Pancreas (tissue), 10 donors: ENCODE measurements at places on chromosomes 11 and 22. TPM values are rescaled to one million over a fixed set of nuclear protein-coding genes. Genes with fewer than 3 reads are reported as not detected.
A peak's percentile ranks its signal among the peaks of the same experiment; 100 is the strongest.

DNA sequence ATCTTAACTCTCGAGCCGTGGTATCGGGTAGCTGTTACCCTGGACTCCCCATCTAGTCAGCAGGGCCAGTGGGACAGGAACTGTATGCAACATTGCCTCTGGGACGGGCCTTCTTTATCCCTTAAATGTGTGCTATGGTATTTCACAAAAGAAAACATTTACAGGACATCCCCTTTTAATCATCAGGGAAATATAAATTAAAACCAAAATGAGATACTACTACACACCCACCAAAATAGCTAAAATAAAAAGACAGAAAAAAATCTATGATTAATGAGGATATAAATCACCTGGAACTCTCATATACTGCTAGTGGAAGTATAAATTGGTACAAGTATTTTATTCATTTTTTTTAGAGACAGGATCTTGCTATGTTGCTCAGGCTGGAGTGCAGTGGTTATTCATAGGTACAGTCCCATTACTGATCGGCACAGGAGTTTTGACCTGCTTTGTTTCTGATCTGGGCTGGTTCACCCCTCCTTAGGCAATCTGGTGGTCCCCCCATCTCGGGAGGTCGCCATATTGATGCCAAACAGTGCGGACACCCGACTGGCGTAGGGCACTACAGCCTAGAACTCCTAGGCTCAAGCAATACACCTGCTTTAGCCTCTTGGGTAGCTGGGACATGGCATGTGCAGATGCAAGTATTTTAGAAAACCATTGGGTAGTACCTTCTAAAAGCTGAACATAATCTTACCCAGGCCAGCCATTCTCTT, 9.3 kb downstream of the RSPH14 start:
- no peak for DNase-seq

DNA sequence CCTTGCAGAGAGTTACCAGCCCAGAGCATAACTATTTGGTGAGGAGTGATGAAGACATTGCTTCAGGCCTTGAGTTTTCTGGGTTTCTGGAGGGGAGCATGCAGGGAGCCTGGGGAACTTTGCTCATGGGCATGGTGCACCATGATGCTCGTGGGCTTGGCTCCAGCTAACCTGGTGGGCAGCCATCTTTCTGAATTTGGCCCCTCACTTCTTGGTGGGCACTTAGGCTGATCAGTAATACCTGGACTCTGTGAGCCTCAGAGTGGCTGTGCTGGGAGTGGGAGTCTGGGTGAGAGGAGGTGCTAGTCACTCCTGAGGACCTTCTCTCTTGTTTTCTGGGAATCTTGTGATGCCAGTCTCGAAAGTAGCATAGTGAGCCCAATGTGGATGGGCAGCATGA, 30.6 kb downstream of the AMPD3 start:
- DNase-seq, result no peak

- DNase-seq, result no peak
Observed at GRCh38 chr11:122267602-122268001, 151.6 kb upstream of the BLID start.

GRCh38 chr11:65546217-65546958, 11.8 kb downstream of the LTBP3 start:
- DNase-seq, result peak; percentile 93

DNA sequence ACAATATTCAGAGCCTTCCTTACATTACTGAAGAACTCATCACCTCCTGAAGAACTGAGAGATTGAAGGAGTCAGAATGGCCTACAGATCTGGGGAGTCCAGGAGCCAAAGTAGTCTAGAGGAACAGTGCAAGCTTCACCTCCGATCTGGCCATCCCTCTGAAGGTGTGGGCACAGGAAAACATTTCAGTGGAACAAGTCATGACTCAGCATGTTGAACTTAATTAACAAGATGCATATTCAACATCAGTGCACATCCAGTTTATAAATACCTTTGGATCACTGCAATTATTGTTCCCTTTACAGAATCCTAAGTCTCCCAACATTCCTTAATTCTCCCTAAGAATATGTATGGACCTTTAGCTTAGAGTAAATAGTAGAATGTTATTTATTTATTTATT, 25.5 kb downstream of the PAAF1 start:
- no peak for DNase-seq

GRCh38 chr11:121755906-121756305, 303.1 kb upstream of the SORL1-AS1 start:
- DNase-seq, result no peak

DNA sequence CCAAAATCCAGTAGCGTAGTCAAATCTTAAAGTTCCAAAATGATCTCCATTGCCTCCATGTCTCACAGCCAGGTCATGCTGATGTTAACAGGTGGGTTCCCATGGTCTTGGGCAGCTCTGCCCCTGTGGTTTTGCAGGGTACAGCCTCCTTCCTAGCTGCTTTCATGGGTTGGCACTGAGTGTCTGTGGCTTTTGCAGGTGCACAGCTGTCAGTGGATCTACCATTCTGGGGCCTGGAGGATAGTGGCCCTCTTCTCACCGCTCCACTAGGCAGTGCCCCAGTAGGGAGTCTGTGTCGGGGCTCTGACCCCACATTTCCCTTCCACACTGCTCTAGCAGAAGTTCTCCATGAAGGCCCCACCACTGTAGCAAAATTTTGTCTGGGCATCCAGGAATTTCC, 132.8 kb downstream of the KCNC1 start:
- DNase-seq, result no peak

GRCh38 chr11:69920345-69921127, 101.3 kb upstream of the FGF3 start:
- peak; percentile 12 for DNase-seq

DNA sequence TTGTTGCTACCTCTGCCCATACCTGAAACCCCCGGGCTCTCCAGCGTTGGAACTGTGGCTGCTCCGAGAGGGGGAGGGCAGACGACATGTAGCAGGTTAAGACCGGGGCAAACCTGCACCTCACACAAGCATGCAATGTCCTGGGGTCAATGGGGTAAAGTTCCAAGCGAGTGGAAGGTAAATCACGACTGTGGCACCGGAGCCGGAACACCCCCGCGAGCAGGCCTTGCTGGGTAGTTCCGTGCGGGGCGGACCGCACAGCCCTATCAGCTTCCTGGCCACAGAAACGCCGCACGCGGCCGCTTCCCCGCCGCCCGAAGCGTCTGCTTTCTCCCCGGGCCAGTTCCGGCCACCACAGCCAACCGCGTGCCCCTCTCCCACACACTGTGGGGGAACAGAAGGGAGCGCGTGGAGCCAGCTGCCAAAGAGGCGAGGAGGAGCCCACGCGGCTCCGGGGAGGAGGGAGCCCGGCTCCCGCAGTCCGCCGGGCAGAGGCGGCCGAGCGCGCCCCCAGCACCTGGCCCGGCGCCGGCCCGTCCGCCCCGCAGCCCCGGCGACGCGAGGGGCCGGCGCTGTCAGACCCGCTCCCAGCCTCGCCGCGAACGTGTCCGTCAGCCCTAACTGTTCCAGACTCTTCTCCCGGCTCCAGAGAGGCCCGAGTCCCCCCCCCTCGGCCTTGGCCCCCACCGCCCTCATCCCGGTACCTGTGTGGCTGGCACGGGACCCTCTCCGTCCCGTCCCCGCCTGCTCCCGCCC, 1.6 kb downstream of the SPTBN2 start:
- peak; percentile 55 for DNase-seq

DNA sequence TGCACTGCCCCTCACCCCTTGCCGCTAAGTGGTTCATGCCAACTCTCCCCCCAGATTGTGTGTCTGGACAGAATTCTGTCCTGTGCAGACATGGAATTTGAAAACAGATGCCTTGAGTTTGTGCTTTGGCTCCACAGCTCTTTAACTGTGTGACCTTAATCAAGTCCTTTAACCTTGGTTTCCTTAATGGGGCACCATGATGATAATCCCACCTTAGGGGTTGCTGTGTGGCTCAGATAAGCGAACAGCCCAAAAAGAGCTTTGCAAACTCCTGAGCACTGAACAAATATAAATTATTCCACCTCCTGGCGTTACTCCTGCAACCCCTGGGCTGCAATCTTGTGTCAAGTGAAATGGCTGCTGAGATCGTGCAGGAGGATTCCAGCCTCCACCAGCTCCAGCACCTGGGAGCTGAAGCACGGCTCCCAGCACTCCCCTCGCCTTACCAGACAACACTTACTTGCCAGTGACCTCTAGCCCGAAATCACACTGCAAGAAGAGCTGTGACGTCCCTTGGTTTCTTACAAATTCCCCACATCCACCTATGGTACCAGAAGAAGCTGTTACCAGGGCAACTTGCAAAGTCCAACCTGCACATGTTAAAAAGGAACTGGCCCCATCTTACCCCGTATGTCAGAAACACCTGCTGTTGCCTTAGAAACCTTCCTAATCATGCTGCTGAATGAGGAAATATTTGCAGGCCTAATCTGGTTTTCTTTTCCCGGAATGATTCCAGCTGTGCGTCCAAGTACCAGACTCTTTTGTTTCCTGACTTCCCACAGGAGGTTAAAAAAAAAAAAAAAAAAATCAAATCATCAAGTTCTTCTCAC, 13.2 kb downstream of the VPS37C start:
- DNase-seq, result peak; percentile 51

DNA sequence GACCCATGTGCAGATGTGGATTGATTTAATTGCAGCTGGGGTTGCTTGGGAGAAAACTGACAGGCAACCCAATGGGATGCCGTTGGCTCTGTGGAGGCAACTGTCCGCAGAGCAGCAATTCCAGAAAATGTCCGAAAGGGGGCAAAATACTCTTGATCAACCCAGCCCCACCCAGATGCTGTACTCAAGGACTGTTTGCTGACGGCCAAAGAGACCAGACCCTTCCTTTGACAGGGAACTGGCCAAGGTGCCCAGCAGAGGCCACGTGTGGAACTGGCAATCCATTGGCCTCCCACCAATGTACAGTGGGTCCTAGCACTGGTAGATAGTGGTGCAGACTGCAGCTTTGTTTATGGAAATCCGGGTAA, 29.7 kb upstream of the KCNA4 start:
- no peak for DNase-seq

DNA sequence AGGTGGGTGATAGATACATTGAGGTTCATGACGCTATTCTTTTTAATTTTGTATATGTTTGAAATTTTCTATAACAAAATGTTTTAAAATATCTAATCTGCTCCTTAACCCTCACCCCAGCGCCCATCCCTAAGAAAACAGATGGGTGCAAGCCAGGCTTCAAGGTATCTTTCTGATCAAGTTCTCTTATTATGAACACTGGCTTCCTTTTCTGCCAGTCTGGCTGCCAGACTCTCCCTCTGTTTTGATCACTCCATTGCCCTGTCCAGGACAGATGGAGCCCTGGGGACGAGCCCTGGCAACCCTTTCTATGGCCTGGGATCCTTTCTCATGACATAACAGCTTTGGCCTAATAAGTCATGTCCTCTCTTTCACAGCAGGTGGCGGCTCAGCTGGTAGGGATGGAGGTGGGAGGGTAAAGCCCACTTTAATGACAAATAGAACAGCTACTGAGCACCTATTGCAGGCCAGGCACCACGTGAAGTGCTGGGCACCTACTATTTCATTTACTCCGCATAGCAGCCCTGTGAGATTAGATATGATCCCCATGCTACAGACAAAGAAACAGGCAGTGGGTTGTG, 38.4 kb downstream of the DRD2 start:
- DNase-seq, result no peak

GRCh38 chr22:44266796-44267760, 45.7 kb downstream of the SHISAL1 start:
- DNase-seq, result no peak

- DNase-seq, result no peak
Observed at GRCh38 chr11:1549338-1550330, 22.4 kb downstream of the DUSP8 start.

GRCh38 chr11:8863838-8864237, 47.2 kb upstream of the AKIP1 start:
- no peak for DNase-seq

DNA sequence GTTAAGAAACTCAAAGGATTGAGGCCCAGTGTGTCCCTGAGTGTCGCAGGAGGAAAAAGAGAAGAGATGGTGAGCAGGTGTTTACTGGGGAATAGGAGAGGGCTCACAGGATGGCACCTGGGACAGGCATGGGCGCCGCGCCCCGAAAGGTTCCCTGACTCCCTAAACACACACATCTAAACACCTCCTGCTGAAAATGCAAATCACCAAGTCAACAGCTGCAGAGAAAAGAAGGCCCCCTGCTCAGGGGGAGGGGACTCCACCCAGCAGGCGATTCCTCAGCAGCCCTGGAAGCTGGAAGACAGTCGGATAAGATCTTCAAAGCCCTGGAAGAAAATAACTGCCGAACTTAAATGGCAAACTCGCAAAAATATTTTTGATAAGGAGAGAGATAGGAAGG, 377.2 kb downstream of the BRD1 start:
- no peak for DNase-seq

DNA sequence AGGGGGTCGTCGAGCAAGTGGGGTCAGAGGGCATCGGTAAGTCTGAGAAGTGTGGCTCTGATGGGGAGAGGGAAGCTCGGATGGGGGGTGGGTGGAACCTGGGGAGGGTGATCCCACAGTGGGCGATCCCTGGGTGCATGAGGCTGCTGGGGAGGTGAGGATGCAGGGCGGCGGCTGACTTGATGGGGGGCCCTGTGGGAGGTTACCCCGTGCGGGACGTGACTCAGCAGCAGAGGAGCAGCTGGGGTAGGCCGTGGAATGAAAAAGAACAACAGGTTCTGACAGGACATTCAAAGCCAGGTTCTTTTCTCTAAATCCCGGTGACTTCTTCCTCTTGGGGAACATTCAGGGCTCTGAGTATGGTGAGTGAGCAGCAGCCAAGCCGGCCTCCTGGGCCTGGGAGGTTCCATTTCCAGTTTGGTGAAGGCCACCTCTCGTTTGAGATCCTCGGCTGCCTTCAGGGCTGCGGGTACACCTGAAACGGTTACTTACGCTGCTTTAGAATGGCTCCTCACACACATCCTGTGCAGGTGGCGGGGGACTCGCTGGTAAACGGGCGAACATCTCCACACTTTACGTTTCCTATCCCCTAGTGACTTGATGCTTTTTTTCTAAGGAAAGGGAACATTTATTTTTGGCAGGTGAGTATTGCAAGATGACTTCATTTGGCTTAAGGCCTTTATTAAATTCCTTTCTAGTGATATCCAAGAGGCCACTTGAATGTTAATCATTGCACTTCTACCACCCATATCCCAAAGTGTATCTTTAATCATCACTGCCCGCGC, 278.2 kb downstream of the TBC1D22A start:
- DNase-seq, result peak; percentile 36

GRCh38 chr11:47593492-47593933, 698 bp downstream of the C1QTNF4 start:
- DNase-seq, result no peak

DNA sequence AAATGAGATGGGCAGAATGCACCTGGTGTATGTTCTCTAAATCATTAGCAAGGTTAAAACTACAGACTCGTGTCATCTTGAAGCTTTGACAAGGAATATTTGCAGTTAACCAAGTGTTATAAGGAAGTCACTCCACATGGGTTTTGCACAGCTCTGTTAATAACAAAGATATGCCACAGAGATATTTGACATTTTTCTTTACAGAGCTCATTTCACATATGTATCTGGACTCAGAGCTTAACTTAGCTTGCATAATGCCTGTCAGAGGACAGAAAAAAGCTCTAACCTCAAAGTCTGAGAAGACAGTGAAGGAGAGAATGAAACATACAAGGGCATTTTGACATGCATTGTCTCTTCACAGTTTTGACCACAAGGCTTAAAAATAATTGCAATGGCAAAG, 105.5 kb downstream of the C11orf87 start:
- DNase-seq, result no peak

GRCh38 chr11:123580137-123580536, 74.3 kb downstream of the SCN3B start:
- no peak for DNase-seq

Gene OR52A1
- total RNA-seq, result not detected

Gene DEUP1
- total RNA-seq, result 0.28 TPM

Gene OR4D10
- total RNA-seq, result not detected

Gene ZNF215
- total RNA-seq, result 3.6 TPM

Gene RIBC2
- 0.12 TPM for total RNA-seq

Gene MMP10
- 2.9 TPM for total RNA-seq

Gene HPX
- total RNA-seq, result 2.4 TPM
